ENCODE measurements at places on chromosomes 5 and 9.

DNA sequence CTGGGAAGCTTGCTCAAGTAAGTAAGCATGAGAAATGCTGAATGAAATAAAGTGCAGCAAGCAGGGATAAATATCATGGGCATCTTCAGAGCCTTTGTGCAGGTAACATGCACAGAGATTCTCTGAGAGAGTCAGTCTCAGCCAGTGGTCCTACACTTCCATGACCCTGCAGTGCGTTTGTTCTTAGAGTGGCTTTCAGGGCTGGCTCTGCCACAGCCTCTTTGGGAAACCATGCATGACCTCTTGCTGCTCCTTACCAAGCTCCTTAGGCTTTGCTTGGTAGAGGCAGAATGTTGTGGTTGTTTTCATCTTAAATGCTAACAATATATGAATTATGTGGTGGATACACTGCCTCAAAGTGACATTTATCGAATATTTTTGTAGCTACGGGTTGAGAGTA is 5.4 kb downstream of the SYK start:
- DNase-seq = no peak

- DNase-seq = no peak
Measured at GRCh38 chr9:89750117-89750791, 145.4 kb downstream of the GADD45G start.

DNA sequence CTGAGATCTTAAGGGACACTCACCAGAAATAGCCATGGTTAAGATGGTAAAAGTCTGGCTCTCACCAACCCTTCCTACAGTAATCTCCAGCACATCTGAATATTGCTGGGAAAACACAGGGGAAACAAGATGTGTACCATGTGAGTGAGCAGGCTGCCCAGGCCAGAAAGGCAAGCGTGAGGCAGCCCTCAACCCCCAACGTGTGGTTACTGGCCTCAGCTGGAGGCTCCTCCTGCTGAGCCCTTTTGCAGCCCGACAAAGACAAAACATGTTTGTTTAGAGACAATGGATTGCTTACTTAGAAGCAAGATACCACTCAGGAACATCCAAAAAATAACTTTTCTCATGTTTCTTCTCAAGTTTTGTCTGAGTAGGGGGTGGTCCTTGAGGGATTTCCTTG is 16.6 kb downstream of the ZFP62 start:
- no peak for DNase-seq

DNA sequence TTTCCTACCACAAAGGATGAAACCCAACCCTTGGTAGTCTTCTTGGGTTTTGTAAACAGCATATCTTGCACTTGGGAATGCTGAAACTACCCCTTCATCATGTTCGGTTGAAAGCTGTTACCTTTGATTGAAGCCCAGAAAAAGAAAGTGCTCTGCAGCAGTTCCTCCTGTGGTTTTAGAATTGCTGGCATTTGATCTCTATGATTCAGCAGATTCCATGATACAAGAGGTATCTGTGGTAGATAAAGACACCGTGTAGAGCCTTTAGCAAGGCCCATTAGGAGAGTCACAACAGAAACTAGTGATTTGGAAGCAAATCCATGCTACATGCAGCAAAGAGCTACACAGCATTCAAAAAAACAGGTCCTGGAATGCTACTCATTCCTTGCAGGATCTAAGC is 557.0 kb downstream of the TLE1 start:
- no peak for DNase-seq

DNA sequence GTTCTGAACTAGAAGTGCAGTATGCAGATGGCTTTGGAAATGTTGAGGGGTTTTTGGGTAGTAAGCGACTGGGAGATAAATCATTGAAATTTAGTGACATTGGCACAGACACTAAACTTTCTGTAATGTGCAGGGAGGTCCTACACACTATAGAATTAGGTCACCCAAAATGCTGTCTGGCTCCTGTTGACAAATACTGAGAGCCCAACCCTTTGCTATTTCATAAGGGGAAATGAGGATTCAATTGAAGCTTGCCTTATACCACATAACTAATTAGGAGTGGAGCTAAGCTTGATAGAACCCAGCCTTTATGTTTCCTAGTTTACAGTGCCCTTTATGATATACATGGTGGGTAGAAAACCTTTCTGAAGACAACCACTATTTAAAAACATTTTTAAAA is 22.6 kb downstream of the HMGXB3 start:
- DNase-seq = no peak

DNA sequence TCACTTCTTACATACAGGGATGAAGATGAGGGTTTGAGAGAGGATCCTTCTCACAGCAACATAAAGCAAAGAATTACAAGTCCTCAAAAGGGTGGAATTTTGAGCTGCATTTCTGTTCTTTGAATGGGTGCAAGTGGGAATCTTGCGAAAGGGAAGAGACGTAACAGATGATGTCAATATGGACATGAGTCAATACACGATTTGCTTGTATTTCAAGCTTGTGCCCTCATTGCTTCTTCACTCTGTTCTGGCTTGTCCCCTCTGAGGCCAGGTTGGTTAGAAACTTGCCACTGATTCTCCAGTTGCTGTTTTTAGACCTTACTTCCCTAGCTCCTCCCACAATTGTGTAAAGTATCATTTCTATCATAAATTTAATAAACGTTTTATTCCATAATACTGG is 104.8 kb upstream of the CLINT1 start:
- no peak for DNase-seq
